ENCODE measurements at places on chromosomes 4 and X. TPM values are rescaled to one million over a fixed set of nuclear protein-coding genes. Genes with fewer than 3 reads are reported as not detected.

- H3K4me3 ChIP-seq, result no peak overlapping the region
- H3K27ac ChIP-seq, result no peak overlapping the region
- no peak for DNase-seq
- H3K36me3 ChIP-seq, result no peaks in the 10 kb centered on the region
- H3K4me1 ChIP-seq, result no peaks in the 10 kb centered on the region
- no peaks in the 10 kb centered on the region for H3K27me3 ChIP-seq
Measured at GRCh38 chr4:116486401-116486800, 599.0 kb downstream of the TRAM1L1 start.

- no peak for DNase-seq
- no peaks in the 10 kb centered on the region for H3K27me3 ChIP-seq
- no peak overlapping the region for H3K4me3 ChIP-seq
- no peaks in the 10 kb centered on the region for H3K36me3 ChIP-seq
Measured at GRCh38 chrX:19563327-19563726, 48.0 kb upstream of the MAP3K15 start.

Gene BEND4
- 1.3 TPM for total RNA-seq

Gene RS1
- 3.9 TPM for total RNA-seq

DNA sequence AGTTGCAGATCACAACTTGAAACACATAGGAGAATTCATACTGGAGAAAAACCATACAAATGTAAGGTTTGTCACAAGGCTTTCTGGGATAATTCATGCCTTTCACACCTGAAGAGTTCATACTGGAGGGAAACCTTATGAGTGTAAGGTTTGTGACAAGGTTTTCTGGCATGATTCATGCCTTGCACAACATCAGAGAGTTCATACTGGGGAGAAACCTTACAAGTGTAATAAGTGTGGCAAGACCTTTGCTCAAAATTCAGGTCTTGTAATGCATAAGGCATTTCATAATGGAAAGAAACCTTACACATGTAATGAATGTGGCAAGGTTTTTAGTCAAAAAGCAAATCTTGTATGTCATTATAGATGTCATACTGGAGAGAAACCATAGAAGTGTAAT lies 58.8 kb upstream of the ENPEP start:
- no peak for DNase-seq
- no peak overlapping the region for H3K27ac ChIP-seq
- H3K4me3 ChIP-seq, result no peak overlapping the region
- H3K36me3 ChIP-seq, result no peaks in the 10 kb centered on the region

Gene UGT2B17
- total RNA-seq, result 0.18 TPM

Gene H2BW2
- not detected for total RNA-seq

Gene TCEAL7
- 3.2 TPM for total RNA-seq

- DNase-seq, result peak; percentile 45
- H3K27ac ChIP-seq, result no peak overlapping the region
- no peaks in the 10 kb centered on the region for H3K27me3 ChIP-seq
- peaks cover 7% of the 10 kb centered on the region for H3K4me1 ChIP-seq
Measured at GRCh38 chrX:13397878-13398818, 78.3 kb upstream of the ATXN3L start.

Gene COMMD8
- total RNA-seq, result 14.5 TPM

- no peaks in the 10 kb centered on the region for H3K27me3 ChIP-seq
- H3K4me1 ChIP-seq, result peaks cover 21% of the 10 kb centered on the region
- peak; percentile 90 for DNase-seq
- H3K4me3 ChIP-seq, result peak within 1 kb of the TSS; percentile 54
- no peaks in the 10 kb centered on the region for H3K36me3 ChIP-seq
- peak within 1 kb of the TSS; percentile 78 for H3K27ac ChIP-seq
Measured at GRCh38 chrX:47581731-47582647, at the start of gene TIMP1. TSS of gene TIMP1 (plus strand) at chrX:47582436. CDS start at chrX:47583416, 980 bp downstream.

DNA sequence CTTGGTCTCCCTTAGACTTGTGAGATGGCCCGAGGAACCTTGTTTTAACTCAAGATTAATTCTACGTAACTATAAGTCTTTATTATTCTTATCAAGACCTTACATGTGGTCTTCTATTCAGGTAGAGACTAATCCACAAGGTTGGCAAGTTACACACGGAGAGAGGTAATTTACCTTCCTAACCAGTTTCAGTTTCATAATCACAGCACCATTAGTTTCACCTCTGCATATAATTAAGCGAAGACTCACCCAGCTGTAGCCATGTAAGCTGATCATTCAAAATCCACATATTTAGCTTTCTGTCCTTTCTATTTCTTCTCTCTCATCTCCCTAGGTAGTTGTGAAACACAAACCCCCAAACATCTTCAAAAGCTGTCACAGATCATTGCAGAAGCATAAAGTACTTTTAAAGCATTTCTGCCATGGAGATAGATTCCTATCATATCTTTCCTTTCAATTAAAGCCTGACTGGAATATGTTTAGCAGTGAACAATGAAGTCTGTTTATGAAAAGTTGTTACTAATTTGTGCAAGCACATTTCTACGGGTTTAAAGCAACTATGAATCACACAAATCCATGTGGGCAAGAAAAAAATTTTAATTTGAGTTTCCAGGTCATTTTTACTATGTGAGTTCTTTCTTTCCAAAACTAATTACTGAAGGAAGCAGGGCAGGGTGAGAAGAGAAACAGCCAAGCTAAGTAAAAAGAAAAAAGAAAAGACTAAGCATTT lies 78.5 kb downstream of the BTC start:
- no peaks in the 10 kb centered on the region for H3K4me1 ChIP-seq
- H3K36me3 ChIP-seq, result no peaks in the 10 kb centered on the region
- no peak for DNase-seq
- H3K27ac ChIP-seq, result no peak overlapping the region
- H3K27me3 ChIP-seq, result no peaks in the 10 kb centered on the region
- no peak overlapping the region for H3K4me3 ChIP-seq

Gene GRID2
- not detected for total RNA-seq

Gene RHOXF1
- total RNA-seq, result not detected

Gene NPY1R
- total RNA-seq, result 1.9 TPM
